ENCODE measurements at places on chromosomes 12 and 14.

DNA sequence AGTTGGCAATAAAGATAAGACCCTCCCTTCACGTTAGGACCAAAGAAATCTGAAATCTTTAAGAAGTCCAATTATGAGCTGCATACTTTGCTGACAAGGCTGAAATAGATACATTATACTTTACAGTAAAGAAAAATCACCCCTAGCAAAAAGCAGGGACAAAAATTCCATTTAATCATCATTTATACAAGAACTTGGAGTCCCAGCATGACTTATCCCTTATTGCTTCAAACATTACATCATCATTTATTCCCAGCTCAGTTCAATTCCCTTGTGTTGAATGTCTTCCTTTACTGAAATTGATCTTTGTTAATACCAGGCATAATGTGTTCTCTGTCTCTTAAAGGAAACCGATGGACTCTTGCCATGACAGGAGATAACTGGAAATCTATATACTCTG lies 449.6 kb upstream of the CCDC196 start:
- DNase-seq: no peak

- DNase-seq: no peak
Measured at GRCh38 chr12:117352206-117352605, 9.2 kb downstream of the NOS1 start.

- DNase-seq: no peak
Measured at GRCh38 chr12:51253276-51253675, 14.7 kb downstream of the DAZAP2 start.

GRCh38 chr14:100305324-100306100 lies 732 bp downstream of the SLC25A29 start:
- DNase-seq: no peak

GRCh38 chr14:105069871-105070759 lies 4.9 kb upstream of the GPR132 start:
- DNase-seq: no peak

- DNase-seq: no peak
Measured at GRCh38 chr12:83451189-83451588, 764.5 kb downstream of the TMTC2 start.

- no peak for DNase-seq
Measured at GRCh38 chr12:116962197-116962596, 51.4 kb downstream of the FBXW8 start.

DNA sequence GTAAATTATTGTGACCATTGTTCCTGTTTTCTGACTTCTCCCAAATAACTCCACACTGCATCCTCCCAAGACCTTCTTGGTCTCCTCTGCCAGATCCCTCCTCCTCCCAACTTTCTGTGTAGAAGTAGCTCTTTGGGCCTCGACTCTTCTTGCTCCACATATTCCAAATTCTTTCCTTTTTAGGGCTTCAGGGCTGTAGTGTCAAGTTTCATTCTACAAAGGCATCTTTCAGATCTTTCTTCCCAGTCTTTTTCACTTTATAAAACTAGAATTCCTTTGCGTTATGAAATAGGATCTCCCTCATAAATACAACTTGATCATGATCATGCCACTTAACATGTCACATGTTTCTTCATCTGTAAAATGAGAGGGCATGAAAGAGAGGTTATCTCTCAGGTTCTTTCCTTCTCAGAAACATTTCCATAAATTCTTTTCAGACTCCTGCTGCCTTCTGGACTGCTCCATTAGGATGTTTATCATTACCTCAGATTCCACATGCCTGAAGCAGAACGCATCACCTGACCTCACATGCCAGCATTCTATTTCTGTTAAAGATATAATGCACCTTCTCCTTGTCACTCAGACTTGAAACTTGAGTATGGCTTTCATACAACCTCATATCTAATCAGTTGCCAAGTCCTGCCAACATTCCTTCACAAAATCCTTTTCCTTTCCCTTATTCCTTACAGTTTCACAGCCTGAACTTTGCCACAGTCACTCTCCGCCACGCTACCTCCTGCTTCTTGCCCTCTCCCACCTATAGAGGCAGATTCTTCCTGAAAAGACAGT lies 8.5 kb downstream of the SLC38A1 start:
- DNase-seq: no peak

GRCh38 chr14:96744262-96744661 lies 52.9 kb upstream of the VRK1 start:
- DNase-seq: no peak

GRCh38 chr12:121537814-121538698 lies 42.8 kb downstream of the KDM2B start:
- no peak for DNase-seq

GRCh38 chr12:127241072-127241817 lies 1025.7 kb upstream of the TMEM132C start:
- no peak for DNase-seq

DNA sequence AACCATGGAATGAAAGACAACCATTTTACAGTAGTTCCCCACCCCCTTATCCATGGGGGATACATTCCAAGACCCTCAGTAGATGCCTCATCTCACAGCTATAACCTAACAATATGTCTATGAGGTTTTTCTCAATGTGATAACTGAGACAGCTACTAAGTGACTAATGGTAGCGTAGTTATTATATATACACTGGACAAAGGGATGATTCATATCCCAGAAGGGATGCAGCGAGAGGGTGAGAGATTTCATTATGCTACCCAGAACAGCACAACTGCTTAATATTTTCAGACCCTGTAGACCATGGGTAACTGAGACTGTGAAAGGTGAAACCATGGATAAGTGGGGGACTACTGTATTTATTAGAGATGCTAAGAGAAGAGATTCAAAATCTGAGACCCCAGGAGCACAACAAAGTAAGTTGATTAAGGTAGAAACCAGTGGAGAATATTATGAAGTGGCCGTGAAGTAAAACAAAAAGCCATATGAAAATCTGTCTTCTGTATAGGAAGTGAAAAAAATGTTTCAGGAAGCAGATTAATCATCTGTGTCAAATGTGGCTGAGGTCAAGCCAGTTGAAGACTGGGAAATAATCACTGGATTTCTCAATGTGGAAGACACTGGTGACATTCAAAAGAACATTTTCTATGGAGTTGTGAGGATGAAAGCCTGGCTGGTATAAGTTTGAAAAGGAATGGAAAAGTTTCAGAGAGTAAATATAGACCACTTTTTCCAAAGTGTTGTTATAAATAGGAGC lies 77.2 kb downstream of the RPL10L start:
- DNase-seq: no peak

GRCh38 chr14:66965831-66966230 lies 223.4 kb upstream of the GARIN2 start:
- DNase-seq: no peak

DNA sequence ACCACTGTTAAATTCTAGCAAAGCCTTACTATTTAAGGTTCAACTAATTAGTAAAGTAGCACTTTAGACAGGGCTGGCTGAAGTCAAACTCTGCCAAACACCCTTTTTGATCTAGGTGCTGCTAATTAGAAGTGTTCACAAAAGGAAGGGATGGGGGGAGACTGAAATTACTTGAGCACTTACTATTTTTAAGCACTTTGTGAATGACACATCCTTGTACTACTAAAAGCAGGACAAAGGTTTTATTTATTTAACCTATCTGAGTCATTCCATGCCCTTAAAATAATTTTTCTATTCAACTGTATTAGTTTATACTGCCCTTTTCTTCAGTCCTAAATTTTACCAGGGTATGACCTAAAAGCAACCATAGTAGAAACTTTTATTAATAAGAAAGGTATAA lies 20.1 kb downstream of the MBIP start:
- DNase-seq: no peak

DNA sequence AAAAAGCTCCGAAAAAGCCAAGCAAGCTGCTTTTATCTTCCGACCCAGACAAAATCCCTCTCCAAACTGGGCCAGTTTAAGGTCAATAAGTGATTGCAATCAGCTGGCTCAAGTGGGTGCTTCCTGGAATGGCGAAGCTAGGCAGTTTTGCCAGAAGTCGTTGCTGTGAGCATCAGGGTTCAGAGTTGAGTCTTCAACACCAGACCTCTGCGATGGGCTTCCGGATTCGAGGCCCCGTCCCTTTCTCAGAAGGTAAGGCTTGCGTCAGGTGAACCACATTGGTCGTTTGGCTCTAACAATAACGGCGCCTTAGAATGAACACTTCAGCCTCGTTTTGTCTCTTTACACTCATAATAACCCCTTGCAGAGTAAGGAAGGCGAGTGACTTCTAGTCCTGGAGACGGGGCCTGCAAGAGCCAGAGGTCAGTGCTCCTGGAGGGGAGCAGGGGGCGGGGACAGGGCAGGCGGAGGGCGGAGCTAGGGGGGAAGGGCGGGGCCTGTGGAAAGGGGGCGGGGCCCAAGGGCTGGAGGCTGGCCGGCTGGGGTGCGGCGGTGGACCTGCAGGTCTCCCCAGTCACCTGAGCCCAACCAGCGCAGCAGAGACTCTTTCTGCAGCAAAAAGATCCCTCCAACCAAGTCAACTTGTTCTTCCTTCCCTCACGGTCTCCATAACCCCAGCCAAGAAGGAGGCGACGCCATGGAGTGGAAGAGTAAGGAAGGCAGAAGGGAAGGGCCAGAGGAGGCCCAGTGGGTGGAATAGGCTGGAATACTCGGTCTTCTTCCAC lies 34.0 kb upstream of the NFYB start:
- no peak for DNase-seq

- DNase-seq: no peak
Measured at GRCh38 chr12:121036810-121037326, 2.2 kb downstream of the OASL start.

DNA sequence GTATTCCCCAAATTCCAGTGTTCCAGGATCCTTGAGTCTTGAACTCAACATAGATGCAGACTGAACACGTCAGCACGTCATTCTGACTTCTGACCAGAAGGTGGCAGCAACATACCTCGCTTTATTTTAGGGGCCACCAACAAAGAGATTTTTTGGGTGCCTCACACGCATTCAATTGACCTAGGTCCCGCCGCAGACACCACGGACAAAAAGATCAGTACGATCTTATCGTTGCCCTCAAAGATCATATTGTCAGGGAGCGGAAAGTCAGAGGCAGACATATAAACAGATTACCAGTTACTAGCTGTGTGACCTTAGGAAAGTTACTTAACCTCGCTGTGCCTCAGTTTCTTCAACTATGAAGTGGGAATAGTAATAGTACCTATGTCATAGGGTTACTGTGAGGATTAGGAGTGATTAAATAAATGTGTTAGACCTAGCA lies 6.5 kb upstream of the PRPH start:
- DNase-seq: no peak

DNA sequence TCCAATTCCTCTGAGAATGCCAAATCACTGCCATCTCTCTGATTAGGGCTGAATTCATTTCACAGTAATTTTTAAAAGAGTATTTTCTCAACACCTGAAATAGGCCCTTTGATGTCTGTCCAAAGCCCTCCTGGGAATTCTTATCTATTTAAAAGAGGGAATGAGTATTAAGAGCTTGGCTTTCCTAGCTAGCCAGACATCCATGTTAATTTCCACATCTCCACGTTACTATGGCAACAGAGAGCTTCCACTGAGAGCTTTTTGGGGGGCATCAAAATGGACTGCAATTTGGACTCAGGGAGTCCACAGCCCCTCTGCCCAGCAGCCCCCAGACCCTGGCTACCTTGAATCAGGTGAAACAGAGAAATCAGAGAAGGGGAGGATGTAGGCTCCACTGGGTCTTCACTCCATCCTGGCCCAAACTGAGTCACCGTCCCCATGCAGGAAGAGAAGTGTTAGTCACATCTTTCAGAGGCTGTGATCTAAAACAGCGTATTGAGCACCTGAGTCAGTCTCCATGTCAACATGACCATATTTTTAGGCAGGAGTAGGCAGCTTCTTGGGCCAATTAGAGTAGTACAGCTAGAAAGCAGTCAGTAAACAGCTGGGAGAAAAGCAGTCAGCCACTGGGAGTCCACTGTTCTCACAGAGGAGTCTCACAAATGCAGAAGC lies 7.0 kb upstream of the FICD start:
- DNase-seq: no peak

DNA sequence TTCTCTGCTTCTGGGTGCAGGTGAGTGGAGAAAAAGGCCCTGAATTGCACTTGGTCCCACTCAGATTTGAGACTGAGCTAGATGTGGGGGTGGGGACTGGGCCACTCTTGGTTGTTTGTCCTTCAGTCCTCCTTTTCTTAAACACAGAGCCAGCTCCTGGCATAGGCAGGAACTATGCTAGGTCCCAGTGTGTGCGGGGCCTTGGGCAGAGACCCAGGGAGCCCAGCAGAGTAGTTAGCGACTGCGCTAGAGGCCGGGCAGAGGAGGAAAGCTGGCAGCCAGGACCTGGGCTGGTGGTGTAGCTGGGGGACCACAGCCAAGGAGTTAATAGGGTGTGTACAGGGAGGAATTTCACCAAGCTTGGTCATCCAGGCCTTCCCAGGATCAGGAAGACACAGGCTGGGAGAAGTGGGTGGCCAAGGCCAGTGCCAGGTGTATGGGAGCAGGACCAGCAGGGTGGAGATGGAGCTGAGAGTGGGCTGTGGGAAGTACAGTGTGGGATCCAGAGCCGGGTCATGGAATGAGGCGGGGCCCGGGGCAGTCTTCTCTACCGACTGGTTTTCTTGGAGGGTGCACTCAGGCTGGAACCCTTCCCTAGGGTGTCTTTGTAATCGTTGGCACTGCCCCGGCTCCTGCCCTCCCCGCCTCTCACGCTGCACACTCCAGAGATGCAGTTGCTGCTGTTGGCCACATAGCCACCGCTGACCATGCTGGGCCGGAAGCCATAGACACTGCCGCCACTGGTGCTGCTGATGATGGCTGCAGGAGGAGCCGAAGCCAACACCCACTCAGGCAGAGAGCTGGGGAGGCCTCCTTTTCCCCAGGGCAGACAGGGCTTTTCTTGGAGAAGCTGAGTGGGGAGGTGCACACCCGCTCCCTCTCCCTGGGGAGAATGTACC lies 8.7 kb downstream of the KRT71 start:
- no peak for DNase-seq

DNA sequence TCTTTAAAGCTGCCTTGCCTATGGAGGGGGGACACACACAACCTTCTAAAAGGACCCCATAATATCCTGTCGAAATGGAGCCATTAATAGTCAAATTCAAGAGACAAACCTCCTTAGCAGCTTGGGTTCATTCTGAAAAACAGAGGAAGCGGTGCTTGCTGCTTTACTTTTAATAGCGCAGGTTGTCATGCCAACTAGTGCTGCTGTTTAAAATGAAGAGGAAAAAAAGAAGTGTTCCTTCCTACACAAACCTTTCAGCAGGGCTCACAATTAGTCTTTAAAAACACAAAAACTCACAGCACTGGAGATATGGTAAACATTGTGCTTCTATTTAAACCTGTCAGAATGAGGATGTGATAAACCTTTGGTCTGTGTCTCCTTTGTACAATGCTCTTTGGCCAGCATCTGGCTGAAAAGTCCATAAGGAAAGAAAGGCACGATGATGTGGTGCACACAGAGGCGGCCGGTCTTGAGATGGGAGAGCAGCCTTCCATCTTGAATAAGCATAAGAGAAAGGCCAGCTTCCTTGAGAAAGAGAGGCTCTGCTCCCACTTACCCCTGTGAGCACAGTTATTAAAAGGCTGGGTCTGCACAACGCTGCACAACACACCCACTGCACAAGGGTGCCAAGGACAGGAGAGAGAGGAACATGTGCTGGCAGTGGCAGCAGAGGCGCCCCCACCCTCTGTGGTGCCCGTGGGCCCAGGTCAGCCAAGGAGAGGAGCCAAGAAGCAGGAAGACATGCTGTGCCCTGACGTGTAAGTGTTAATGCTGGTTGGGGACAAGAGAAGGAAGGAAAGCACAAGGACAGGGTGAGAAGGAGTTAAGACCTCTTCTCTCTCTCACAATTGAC lies 144.6 kb downstream of the TTC7B start:
- DNase-seq: no peak

Data from NCI-H2081 treated with DMSO at 0.1 percent for 48 hours (cell line).